RPMI8226 (cell line): ENCODE measurements at places on chromosomes 11 and 22.

- DNase-seq, result no peak
Observed at GRCh38 chr11:79122759-79123158, 318.1 kb downstream of the TENM4 start.

- DNase-seq, result no peak
Observed at GRCh38 chr11:834371-835316, 1.9 kb downstream of the CD151 start.

DNA sequence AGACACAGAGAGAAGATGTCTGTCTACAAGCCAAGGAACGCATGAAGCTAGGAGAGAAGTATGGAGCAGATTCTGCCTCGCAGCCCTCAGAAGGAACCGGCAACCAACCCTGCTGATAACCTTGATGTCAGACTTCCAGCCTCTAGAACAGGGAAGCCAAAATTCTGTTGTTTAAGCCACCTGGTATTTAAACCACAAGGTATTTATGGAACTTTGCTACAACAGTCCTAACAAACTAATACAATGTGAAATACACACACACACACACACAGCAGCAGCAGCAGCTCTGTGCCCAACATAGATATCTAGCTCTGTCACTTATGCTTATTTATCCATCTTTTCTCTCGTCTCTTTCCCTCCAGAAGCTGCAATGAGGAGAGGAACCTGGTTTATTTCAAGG is 400.0 kb downstream of the ETS1 start:
- no peak for DNase-seq

- no peak for DNase-seq
Observed at GRCh38 chr22:20150381-20151275, at the start of gene CCDC188. Gene CCDC188, minus strand, starts transcription at chr22:20151055. Its CDS starts 69 bp downstream, at chr22:20150986.

- no peak for DNase-seq
Observed at GRCh38 chr11:36657610-36658267, 59.7 kb upstream of the RAG2 start.

GRCh38 chr11:765025-765801 is 12.1 kb downstream of the GATD1 start:
- DNase-seq, result peak; percentile 74

- DNase-seq, result no peak
Observed at GRCh38 chr11:75279273-75279672, 38.7 kb downstream of the TPBGL start.

- no peak for DNase-seq
Observed at GRCh38 chr11:68495220-68495729, 34.7 kb downstream of the PPP6R3 start.

DNA sequence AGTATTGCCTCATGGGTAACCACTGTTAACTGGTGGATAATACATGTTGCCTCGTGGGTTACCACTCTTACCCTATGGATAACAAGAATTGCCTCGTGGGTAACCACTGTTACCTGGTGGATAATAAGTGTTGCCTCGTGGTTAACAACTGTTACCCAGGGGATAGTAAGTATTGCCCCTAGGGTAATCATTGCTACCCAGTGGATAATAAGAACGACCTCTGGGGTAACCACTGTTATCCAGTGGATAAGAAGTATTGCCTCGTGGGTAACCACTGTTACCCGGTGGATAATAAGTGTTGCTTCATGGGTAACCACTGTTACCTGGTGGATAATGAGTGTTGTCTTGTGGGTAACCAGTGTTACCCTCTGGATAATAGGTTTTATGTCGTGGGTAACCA is 28.1 kb upstream of the NXPE4 start:
- no peak for DNase-seq
